ENCODE measurements at places on chromosomes 5 and 9.

GRCh38 chr5:142433526-142434321, 108.9 kb upstream of the SPRY4 start:
- DNase-seq, result no peak

GRCh38 chr9:131651599-131651998, 88.3 kb downstream of the RAPGEF1 start:
- no peak for DNase-seq

DNA sequence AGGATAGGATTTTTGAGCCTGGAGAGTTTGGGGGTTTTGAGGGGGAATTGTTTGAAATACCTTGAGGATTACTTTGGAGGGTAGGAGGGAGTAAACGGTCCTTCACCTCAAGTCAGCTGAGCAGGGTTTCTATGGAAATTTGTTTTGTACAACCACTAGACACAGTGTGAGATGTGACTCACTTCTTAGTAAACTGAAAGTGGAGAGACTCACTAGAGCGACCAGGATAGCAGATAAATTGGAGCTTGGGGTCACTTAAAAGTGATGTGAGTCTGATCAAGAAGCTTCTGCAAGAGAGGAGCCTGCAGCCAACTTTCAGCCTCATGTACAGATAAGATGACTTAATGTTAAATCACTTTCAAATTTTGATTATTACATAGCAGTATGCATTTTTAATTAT, 1945.9 kb upstream of the NUDT12 start:
- no peak for DNase-seq

- no peak for DNase-seq
Observed at GRCh38 chr9:130607640-130608420, 28.5 kb downstream of the FUBP3 start.

GRCh38 chr5:139126711-139127111, 71.5 kb downstream of the SIL1 start:
- no peak for DNase-seq

DNA sequence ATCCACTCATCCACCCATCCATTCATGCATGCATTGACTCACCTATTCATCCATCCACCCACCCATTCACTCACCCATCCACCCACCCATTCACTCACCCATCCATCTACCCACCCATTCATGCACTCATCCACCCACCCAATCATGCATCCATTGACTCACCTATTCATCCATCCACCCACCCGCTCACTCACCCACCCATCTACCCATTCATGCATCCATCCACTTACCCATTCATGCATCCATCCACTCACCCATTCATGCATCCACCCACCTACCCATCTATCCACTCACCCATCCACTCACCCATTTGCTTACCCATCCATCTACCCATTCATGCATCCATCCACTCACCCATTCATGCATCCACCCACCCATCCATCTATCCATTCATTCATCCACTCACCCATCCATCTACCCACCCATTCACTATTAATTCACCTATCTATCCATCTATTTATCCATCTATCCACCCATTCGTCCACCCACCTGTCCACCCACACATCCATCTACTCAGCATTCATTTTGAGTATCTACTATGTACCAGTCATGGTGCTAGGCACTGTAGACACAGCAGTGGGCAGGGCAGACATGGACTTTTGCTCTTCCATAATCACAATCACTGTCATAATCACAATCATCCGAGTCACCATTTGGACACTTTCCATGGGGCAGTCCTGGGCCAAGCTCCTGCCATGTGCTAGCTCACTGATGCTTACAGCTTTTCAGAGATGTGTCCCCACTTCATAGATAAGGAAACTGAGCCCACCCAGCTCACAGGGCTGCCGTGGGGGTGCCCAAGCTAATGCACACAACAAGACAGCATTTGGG, 34.4 kb downstream of the HMCN2 start:
- no peak for DNase-seq

GRCh38 chr9:87263291-87263690, 234.4 kb upstream of the DAPK1 start:
- DNase-seq, result no peak

DNA sequence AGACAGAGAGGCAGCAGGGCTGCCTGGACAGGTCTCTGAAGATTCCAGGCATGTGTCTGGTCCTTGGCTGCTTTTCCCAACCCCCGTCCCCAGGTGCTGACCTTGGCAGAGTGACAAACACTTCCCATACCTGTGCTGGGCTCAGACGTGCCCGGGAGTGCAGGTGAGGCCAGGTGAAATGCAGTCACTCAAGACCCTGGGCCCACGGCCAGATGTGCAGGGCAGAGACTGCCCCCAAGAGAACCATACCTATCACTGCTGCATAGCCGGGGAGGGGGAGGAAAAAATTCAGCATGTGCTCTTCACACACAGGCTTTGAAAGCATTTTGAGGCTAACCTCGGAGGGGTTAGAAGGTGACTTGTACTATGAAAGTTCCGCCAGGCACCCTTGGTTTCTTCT, 22.6 kb downstream of the CCNJL start:
- no peak for DNase-seq

GRCh38 chr5:168039566-168040248, 251.7 kb upstream of the WWC1 start:
- no peak for DNase-seq
